ENCODE measurements at places on chromosomes 6 and 20. TPM values are rescaled to one million over a fixed set of nuclear protein-coding genes. Genes with fewer than 3 reads are reported as not detected.

The ATRN gene
- 5.1 TPM for total RNA-seq

DNA sequence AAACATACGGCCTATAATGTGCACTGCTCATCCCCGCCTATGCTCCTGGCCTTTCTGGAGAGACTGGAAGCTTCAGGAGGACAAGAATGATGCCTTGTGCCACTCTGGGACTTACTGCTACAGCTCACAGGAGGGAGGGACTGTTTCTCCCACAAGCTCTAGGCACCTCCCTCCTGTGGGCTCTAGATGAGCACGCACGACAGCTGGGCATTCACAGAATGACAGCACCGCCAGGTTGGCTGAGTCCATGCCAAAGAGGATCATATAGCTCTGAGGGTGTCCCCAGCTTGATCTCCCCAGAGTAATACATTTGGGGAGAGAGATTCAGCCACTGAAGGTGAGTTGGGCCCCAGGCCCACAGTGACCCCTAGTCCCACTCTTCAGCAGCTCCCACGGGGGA is 10.1 kb upstream of the PGC start:
- H3K36me3 ChIP-seq = no peaks in the 10 kb centered on the region
- no peaks in the 10 kb centered on the region for H3K27me3 ChIP-seq
- no peak for DNase-seq
- no peaks in the 10 kb centered on the region for H3K4me1 ChIP-seq
- H3K27ac ChIP-seq = no peak overlapping the region
- no peak overlapping the region for H3K4me3 ChIP-seq

The METTL24 gene
- not detected for total RNA-seq

- H3K4me3 ChIP-seq = peak overlapping the region; percentile 72
- H3K36me3 ChIP-seq = no peaks in the 10 kb centered on the region
- H3K27me3 ChIP-seq = peaks cover 59% of the 10 kb centered on the region
- DNase-seq = peak; percentile 17
- peaks cover 7% of the 10 kb centered on the region for H3K4me1 ChIP-seq
Observed at GRCh38 chr6:17393892-17394631, 667 bp downstream of the CAP2 start.

GRCh38 chr20:7760247-7761031 is 179.8 kb downstream of the HAO1 start:
- no peak for DNase-seq
- no peak overlapping the region for H3K4me3 ChIP-seq
- H3K27me3 ChIP-seq = no peaks in the 10 kb centered on the region
- H3K27ac ChIP-seq = no peak overlapping the region
- no peaks in the 10 kb centered on the region for H3K36me3 ChIP-seq
- no peaks in the 10 kb centered on the region for H3K4me1 ChIP-seq
